ENCODE measurements at places on chromosomes 11 and 22.
A peak's percentile ranks its signal among the peaks of the same experiment; 100 is the strongest.

DNA sequence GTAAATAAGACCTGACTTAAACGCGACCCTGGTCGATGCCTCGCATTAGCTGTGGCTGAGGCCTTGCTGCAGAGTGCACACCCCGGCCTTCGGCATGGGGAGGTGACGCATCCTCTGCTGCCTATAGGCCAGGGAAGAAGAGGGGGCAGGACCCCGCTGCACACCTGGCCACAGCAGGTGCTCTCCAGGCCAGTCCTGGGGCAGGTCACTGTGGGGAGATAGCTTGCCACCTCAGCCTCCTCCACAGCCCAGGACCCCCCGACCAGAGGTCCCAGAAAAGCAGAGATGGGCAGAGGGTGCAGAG lies 12.7 kb downstream of the LRFN4 start:
- DNase-seq: no peak

- no peak for DNase-seq
These were observed 41.6 kb downstream of the NAALAD2 start for GRCh38 chr11:90176069-90176468.

- DNase-seq: no peak
These were observed 172.7 kb downstream of the EFCAB6 start for GRCh38 chr22:43639228-43639948.

GRCh38 chr11:92224054-92224406 lies 588 bp upstream of the FAT3 start:
- DNase-seq: no peak

- DNase-seq: no peak
These were observed 78.9 kb downstream of the KCNC1 start for GRCh38 chr11:17813391-17814059.

GRCh38 chr11:76735841-76736240 lies 47.3 kb upstream of the TSKU start:
- DNase-seq: no peak

GRCh38 chr22:17787241-17787640 lies 13.0 kb upstream of the BID start:
- DNase-seq: peak; percentile 27

DNA sequence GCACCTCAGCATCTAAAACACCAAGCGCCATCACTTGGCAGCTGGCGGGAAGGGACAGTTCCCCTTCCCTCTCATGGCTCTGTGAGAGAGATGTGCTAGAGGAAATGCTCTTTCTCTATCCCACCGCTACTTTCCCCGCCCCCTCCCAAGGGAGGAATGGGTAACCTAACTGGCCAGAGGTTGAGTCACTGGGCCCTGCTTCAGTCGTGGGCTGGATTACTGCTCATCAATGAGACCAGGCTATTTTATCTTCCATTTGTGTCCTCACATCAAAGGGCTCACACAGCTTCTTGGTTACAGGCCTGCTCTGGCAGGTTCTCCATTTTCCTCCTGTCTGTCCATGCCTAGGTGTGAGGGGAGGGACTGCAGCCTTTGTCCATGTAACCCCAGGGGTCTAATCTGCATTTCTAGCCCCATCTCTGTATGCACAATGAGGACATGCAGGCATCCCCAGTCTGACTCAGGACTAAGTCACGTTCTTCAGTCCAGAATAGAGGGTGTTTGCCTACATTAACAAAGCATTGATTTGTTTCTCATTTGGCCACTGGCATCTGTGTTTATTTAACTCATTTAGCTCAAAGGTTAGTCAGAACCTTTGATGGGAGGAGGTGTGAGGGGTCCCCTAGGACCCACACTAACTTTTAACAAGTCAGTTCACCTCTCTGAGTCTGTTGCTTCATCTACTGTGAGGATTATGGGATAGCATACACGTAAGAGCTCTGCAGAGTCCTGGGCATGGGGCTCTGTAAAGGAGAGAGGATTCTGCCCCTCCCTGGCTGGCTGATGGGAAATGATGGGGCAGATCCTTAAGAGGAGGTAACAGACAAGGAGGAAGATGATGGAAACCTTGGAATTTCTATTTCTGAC lies 99.1 kb downstream of the XRRA1 start:
- DNase-seq: peak; percentile 28

GRCh38 chr11:30350384-30350783 lies 27.5 kb downstream of the ARL14EP start:
- no peak for DNase-seq

DNA sequence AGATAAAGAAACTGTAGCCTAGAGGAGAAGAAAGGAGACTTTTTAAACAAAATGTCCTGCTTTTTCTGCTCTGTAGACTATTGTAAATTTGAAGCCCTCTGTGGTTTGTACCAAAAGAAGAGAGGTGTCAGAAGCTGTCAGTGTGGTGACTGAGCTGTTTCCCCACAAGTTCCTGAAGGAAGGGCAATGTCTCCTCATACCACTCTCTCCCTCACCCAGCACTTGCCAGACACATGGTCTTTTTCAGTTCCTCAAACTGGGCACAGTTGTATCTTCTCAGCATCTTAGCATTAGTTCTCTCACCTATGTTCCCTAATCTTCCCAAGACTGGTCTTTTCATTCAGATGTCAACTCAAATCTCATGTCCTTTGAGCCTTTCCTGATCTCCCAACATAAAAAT lies 4.3 kb downstream of the BCO2 start:
- peak; percentile 93 for DNase-seq

DNA sequence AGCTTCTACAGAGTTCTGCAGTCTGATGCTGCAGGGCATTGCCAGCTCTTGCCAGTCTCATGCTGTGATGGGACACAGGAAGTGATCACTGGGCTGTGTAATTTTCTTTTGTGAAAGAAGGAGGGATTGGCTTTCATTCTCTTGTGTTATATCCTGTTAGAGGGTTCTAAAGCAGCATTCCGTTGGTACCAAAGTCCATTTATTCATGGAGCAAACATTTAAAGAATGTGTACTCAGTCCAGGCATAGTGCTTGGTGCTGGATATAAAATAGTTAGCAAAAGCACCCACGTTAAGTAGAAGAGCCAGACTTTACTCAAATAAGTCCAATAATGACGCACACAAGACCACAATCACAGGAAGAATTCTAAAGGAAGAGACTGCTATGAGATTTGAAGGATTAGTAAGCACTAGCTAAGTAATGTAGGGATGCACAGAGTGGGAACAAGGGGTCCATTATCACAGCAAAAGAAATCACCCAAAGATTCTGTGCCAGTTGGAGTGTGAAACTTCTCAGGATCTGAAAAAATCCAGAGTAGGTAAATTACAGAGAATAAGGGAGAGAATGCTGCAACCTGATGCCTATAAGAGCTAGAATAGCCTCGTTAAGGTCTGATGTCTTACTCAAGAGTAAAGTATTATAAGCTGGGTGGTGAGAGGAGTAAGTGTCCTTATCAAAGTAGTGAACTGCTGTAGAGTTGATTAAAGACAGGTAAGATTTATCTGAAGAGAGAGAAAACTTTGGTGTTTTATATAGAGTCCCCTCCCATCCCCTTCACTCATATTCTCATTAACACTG lies 728.3 kb downstream of the METTL15 start:
- DNase-seq: no peak

DNA sequence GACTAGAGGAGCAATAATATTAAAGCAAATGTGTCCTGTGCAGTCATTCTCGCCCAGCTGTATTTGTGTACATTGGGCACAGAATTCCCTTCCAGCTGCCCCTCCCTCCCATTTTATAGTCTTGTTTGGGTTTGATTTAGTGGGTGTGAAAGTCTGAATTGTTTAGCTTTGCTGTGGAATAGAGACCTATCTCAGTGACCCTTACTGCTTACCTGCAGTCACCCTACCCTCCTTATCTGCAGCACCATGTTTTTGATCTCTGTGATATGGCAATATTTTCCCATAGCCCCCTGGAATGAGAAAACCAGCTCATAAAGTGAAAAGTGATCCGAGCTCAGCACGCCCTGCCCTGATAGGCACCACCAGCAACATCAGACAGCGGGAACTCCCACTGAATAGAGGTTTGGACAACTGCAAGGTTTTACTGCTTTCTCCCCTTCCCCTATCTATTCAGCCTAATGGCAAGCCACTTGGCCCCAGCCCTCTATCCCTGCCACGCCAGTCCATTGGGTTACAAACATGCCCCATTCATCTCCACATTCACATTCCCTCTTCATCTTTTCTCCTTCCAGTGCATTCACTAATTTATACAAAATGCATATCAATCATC lies 199.0 kb downstream of the ETS1 start:
- DNase-seq: no peak

DNA sequence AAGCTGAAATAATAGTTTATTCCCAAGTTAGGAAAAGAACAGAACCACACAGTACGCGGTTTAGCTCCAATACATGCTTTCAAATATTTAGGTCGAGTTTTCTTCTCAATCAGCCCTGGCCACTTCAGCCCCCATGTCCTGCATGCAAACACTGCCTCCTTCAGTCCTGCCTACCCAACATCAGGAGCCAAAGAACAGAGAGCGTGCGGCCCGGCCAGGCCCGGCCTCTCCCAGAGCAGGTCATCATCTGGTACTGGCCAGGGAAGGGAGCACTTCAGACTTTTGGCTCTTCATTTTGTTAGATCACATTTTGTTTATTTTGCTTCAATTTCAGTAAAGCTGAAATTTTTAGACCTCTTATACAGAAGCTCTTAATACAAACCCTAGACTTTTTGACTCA lies 6.7 kb downstream of the BRD1 start:
- DNase-seq: no peak

GRCh38 chr22:34622602-34623001 lies 443.4 kb upstream of the ISX start:
- DNase-seq: no peak

DNA sequence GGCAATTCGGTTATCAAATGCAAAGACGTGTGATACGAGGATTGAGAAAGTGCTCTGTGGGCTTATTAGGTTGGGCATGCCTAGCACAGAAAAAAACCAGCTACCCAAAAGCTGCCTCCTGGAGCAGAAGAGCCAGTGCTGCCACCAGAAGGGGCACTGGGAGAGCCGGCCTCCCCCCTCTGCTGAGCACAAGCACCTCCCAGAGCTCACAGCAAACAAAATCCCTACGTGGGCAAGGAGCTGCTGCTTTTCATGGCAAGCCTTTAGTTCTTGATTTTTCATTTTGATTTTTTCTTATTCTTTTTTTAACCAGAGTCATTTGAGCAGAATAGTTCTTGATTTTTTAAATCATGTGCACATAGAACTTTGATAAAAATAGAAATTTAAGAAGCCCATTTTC lies 12.8 kb downstream of the RPUSD4 start:
- no peak for DNase-seq

DNA sequence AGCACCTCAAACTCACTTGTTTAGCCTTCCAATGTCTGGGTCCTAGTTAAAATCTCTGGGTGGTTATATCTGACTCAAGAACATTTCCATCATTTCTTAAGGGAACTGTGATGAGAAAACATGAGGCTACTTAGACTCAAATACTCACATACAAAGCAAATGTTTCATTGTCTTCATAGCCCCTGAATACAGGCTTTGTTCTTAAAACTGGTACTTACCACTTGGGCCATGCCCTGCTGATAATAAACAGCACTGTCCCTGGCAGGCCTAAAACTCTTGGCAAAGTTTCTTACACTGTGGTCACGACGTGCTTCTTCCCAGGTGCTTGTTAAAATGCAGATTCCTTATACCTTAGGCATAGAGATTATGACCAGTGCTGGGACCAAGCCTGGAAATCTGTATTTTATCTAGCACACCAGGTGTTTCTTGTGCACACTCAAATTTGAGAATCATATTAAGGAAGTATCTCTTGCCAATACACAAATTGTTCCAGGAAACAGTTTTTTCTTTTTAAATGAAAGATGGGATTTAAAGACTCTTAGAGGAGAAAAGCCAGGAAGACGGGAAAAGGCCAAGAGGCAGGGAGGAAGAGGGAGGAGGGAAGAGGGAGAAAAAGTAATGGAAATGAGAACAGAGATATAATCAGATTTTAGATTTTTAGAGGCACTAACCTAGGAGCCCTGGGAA lies 287.9 kb upstream of the MPPED2 start:
- no peak for DNase-seq

DNA sequence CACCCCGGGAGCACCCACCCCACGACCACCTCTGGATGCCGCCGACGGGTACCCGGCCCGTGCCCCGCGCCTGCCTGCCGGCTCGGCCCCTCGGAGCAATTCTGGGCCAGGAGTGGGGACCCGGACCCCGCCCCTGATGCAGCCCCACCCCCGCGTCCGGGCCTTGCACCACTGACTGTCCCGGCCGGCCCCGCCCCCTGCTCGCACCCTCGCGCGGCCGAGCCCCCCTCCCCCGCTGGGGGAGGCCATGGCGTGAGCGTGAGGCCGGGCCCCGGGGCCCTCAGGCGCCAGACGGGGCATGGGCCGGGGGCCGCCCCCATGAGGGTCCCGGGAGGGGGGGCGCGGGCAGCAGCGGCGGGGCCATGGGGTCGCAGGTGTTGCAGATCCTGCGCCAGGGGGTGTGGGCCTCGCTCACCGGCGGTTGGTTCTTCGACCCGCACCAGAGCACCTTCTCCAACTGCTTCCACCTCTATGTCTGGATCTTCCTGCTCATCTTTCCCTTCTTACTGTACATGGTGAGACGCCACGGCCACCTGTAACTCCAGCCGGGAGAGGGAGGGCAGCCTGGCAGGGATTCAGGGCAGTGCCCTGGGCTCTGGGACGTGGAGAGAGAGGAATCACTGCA lies 486 bp downstream of the PCNX3 start:
- DNase-seq: no peak

DNA sequence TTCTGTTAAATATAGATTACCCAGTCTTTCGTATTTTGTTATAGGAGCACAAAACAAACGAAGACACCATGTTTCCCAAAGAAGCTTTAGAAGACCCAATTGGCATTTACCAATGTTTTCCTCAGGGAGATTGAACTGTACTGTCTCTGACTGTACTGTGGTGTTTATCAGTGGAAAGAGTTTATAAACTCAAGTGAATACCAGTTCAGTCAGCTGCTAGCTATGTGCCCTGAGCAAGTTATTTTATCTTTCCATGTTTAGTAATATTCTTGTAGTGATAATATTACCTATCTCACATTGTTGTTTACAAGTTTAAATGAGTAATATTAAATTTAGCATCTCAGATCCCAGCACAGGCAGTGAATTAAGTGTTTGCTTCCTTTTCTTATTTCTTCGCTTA lies 773.2 kb downstream of the KCNA4 start:
- no peak for DNase-seq

DNA sequence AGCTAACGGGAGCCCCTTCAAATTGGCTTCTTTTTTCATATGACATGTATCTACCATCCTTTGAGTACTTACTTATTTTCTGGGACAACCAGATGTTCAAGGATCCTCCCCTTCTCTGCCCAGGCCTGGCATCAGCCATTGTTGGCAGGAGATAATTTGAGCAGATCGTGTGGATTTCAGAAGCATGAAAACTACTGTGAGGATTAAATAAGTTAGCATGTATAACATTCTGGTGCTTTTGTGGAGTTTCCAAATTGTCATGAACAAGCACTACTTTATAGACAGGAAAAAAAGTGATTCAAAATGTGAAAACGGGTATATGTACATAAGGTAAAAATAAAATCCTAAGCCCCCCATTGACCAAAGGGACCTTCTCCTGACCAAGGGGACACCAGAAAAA lies 2.1 kb upstream of the NADSYN1 start:
- DNase-seq: no peak
